SJSA1 (cell line): ENCODE measurements at places on chromosomes 3 and 15.

GRCh38 chr3:169812332-169813235, at the start of the genes LRRC34 and LRRIQ4:
TSS of gene LRRC34 (minus strand) at chr3:169812904. CDS start at chr3:169812548, 356 bp downstream.
TSS of gene LRRIQ4 (plus strand) at chr3:169812870. CDS start at chr3:169821922, 9,052 bp downstream.
- DNase-seq = peak; percentile 9

DNA sequence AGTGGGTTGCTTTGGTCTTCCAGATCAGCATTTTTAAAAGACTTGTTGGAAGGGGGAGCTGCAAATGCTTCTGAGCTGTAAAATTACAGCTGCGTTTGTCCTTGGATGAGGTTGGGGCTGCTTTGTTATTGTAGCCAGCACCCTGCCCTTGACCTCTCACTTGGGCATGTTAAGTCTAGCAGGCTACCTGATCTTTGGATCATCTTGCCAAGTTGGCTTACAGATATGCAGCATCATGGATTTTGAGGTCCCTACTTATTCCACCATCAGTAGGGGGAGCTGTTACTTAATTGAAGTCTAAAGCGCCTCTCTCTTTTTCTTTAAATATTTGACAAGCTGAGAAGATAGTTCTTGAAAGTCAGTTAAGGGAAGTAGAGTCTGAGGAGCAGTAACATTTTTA, 793.0 kb downstream of the MCTP2 start:
- no peak for DNase-seq

DNA sequence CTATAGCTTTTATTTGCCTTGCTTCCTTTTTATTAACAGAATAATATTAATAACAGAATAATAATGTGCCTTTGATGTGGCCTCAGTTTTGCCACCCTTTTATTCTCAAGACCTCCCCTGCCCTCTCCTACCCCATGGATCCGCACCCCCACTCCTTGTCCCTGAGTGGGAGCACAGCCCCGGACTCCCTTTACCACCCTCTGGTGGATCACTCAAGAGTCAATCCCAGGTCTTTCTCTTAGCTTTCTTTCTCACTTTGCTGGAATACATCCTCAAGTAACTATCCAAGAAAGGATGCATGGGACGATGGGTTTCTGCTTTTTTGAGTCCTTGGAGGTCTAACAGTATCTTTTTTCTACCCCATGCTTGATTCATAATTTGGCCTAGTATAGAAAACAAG, 63.4 kb downstream of the KLF13 start:
- peak; percentile 24 for DNase-seq

GRCh38 chr15:98649472-98650416, 1.4 kb downstream of the IGF1R start:
- peak; percentile 53 for DNase-seq

DNA sequence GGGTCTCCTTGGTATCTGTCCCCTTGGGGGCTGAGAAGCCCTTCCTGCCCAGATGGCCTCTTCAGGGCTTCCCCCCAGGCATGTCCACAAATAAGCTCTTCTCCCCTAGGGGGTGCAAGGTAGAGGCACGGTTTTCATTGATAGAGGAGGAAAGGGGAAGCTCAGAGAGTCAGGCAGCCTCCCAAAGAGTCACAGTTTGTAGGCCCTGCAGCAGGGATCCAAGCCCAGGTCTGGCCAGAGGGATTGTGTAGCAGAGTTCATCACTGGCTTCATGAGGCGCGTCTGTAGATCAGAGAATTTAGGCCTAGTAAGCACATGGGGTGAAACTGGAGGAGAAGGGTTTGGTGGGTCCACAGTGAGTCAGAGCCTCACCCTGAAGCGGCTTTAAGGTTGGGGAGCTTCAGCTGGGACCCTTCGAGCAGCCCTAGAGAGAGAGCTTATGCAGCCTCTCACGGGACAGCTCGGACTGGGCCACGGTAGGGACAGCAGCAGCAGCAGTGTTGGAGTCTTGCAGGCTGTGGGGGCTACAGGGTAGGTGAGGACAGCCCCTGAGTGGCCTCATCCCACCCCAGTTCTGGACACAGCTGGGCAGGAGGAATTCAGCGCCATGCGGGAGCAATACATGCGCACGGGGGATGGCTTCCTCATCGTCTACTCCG, 37.5 kb upstream of the ESYT3 start:
- no peak for DNase-seq
